Activated B cell treated with CpG ODN at 0.5 μM for 24 hours (primary cell): ENCODE measurements at places on chromosomes 1 and 21.

- DNase-seq, result no peak
Observed at GRCh38 chr1:119773711-119774241, 5.1 kb upstream of the HMGCS2 start.

DNA sequence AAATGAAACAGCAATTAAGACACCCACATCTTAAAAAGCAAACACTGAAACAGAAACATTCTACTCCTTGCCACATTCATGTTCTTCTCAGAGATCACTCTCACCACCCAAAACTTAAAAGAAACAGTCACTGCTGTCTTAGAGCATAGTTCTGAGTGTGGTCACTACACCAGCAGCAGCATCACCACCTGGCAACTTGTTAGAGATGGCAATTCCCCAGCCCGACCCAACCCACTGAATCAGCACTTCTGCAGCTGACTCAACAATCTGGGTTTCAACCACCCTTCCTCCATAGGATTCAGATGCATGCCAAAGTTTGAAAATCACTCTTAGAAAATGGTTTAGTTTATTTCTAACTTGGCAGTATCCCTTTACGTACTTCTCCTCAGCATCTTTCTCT is 126.1 kb downstream of the CDC42BPA start:
- DNase-seq, result no peak

DNA sequence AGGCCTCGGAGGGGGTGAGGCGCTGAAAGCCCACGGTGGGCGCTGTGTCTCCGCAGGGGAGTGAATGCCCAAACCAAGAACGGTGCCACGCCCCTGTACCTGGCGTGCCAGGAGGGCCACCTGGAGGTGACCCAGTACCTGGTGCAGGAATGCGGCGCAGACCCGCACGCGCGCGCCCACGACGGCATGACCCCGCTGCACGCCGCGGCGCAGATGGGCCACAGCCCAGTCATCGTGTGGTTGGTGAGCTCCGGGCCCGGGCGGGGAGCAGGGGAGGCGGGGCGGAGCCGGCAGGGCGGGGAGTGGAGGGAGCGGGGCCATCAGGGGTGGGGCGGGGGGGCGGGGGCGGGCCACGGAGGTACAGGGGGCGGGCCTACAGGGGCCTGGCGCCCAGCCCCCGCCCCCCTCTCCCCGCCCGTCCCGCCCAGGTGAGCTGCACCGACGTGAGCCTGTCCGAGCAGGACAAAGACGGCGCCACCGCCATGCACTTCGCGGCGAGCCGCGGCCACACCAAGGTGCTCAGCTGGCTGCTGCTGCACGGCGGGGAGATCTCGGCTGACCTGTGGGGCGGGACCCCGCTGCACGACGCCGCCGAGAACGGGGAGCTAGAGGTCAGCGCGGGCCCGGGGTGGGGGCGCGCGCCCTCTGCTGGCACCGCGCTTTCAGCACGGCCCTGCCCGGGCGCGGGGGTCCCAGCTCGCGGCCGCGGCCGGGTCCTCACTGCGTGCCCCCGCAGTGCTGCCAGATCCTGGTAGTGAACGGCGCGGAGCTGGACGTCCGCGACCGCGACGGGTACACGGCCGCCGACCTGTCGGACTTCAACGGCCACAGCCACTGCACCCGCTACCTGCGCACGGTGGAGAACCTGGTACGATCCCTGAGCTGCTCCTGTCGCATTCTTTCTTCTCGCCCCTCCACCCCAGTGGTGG is 15.9 kb downstream of the ESPN start:
- peak; percentile 47 for DNase-seq

GRCh38 chr1:207282496-207283380 is 38.7 kb upstream of the CD55 start:
- DNase-seq, result no peak

GRCh38 chr1:34770891-34771504 is 10.0 kb upstream of the GJB3 start:
- DNase-seq, result no peak

DNA sequence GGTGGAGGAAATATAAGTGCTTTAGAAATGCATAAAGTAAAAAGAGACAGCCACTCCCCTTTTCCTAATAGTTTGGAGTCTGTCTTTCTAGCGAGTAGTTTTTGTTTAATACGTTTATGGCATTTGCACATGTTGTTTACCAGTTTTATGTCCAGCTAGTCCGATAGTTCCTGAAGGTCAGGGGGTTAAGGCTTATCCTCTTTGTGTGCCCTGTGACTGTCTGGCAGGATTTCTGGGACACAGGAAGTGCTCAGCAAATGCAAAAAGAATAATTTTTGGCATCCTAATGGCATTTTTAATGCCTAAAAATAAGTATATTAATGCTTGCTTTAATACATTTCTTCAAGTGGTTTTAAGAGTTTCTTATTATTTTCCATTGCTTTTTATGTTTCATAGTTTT is 58.4 kb downstream of the DYRK1A start:
- DNase-seq, result no peak

- no peak for DNase-seq
Observed at GRCh38 chr1:81387446-81387845, 413.3 kb upstream of the ADGRL2 start.

GRCh38 chr1:226635456-226635941 is 86.9 kb downstream of the STUM start:
- DNase-seq, result peak; percentile 16

DNA sequence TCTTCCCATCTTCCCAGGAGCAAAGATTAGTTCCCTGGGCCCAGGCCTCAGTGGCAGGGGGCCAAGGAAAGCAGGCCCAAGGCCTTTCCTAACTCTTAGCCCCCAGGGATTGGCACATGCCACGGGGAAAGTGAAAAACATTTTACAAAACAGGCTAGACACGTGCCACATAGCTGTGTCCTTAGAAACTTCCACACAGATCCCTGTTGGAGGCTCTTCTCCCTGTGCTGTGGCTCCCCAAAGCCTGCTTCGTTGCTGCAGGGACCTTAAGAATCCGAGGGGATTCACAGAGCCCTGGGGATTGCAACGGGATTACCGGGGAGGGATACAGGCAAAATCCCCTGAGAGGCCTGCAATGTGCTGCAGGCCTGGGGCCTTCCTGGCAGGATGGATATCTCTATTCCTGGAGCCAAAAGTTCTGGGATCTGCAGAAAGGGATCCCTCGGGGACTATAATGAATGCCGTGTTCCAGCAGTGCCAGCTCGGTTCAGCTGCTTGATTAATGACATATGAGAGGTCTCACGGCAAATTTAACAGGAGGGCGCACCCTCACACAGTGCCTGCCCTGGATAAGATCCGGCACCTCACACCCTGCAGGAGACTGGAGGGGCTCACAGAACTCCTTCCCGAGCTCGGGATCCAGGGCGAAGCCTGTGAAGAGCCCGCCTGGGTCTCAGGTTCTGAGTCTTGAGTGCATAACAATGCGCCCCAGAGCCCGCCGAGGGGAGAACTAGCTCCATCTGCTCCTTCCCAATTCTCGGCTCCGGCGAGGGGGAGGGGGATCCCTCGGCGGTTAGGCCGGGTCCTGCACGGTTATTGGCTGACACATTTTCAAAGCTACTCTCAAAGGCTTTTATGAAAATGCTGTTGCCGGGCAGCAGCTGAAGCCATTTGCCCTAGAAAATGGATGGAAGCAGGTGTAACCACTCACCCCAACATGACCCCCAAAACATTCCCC is 15.3 kb upstream of the RGS8 start:
- no peak for DNase-seq

DNA sequence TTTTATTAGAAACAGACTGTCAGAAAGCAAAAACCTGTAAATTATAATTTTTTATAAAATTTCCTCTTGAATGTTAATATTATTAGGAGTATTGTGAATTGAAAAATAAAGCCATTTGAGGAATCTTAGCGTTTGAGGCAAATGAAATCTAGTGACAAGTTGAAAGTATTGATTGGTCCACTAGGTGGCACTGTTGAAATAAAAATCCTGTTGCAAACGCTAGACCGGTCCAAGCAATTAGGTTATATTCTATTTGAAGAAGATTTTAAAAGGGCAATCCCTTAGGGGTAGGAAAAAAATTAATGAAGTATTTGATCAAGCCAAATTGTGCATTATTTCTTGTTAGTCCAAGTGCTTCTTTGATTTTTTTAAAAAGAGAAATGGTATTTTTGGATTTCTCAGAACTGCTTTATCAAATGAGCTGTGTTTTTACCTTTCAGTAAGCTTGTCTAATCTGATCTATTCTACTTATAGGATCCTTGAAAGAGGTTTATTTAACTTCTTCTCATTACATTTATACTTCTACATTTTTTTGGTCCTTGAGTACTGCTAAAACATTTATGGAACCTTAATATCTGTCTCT is 57.7 kb downstream of the ATG4C start:
- DNase-seq, result no peak

GRCh38 chr1:231187571-231187970 is 25.7 kb downstream of the TRIM67 start:
- no peak for DNase-seq

GRCh38 chr1:155049651-155050559 is 1.2 kb upstream of the ADAM15 start:
- DNase-seq, result no peak

- DNase-seq, result no peak
Observed at GRCh38 chr1:62068416-62068843, 126.2 kb upstream of the L1TD1 start.

DNA sequence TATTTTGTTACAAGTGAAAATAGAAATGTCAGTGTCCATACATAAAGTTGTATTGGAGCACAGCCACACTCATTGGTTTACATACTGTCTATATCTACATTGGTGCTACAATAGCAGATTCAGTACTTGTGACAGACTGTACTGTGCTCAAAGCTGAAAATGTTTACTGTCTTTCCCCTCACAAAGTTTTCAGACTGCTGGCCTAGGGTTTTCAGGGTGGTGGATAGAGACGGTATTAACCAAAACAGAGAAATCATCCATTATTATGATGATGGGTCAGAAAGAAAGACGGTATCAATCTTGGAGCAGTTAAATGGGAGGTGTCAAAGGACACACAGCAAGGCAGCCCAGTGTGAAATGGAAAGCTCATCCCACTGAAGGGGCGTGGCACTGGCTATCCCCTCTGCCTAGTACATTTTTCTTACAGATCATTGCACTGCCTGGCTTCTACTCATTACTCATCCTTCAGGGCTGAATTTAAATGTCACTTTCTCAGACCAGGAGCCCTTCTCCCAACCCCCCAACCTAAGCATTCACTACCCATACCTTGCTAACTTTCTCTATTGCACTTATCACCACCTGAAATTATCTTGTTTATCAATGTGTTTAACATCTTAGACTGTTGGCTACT is 10.2 kb downstream of the JAK1 start:
- no peak for DNase-seq

DNA sequence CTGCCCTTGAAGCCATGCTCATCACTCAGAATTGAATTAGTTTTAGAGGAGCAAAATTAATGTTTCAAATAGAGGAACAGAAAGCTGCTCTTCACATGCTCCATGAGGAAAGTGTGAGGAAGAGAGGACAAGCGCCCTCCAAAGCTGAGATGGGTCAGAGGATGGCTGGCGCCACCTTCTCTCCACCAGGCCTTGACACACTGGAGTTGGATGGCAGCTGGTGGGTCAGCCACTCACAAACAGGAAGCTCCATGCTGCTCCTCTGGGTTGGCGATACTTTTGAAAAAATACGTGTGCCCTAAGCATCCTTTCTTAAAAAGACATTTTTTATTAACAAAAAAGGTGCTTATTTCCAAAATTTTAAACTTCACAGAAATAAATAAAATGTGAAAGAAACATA is 3.1 kb upstream of the CD2 start:
- DNase-seq, result no peak

DNA sequence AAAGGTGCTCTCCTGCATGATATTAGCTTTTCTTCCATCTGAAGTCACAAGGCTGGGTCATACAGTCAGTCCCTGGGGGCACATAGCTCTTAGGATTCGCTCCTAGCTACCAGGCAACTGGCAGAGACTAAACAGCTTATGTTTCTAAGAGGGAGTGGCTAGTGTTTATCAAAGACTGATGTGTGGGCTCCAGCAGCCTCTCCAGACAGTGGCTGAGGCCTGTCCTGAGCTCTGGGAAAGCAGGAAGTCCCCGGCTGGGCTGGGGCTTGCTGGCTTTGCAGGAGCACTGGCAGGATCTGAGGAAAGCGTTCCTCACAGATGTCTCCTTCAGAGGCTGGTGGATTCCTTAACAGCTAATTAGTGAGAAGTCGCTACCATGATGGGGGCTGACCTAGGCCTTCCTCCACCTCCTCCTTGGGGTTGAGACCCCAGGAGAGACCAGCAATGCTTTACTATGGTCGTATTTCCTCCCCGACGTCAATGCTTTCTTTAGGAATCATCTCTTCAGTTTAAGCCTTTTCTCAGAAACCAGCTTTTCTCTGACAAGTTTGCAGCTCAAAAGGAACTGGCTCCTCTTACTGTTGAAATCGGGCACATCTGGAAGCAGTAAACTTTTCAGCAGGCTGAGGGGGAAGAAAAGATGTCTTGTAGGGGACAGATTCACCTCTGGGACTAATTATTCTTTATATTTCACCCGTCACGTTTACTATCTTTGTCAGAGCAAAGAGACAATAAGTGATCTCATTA is 33.5 kb upstream of the HHAT start:
- DNase-seq, result no peak

GRCh38 chr1:24057171-24057570 is 54.8 kb downstream of the MYOM3 start:
- DNase-seq, result no peak

- DNase-seq, result no peak
Observed at GRCh38 chr1:93701629-93702028, 20.0 kb upstream of the BCAR3 start.

DNA sequence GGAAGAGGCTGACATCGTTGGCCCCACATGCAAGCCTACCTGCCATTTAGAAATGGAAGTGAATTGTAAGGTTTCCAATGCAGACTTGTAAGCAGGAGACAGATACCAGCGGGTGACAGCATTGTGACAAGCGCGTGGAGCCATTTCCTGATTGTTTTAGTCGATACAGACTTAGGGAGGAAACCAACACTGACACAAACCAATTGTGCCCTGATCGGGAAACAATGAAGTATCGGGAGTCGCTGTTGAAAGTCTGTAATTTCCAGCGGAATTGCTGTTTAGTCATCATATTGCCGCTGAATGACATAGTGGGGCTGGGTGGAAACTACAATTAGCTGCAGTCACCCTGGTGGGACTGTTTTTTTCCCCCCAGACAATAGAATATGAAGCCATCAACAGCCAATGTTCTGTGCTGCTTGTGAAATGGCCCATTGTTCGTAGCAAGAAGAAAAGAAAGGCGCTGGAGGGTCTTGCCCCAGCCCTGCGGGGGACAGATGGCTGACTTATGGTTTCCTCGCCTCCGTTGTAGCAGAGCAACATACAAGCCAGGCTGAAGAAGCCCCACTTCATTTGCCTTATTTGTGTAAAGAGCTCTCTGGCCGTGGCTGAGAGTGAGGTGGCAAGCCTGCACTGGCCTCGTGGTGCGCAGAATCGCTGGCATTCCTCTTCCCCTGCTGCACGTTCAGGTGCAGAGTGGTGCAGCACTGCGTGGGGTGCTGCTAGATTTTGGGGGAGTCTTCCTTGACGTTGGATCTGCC is 462.7 kb downstream of the CAMTA1 start:
- DNase-seq, result no peak

GRCh38 chr1:205585835-205586785 is 45.7 kb downstream of the ELK4 start:
- DNase-seq, result no peak
